Esophagus squamous epithelium (tissue), 5 donors: ENCODE measurements at places on chromosomes 3 and 15.

GRCh38 chr3:49616491-49616941 is 57.6 kb upstream of the APEH start:
- no peak for DNase-seq

DNA sequence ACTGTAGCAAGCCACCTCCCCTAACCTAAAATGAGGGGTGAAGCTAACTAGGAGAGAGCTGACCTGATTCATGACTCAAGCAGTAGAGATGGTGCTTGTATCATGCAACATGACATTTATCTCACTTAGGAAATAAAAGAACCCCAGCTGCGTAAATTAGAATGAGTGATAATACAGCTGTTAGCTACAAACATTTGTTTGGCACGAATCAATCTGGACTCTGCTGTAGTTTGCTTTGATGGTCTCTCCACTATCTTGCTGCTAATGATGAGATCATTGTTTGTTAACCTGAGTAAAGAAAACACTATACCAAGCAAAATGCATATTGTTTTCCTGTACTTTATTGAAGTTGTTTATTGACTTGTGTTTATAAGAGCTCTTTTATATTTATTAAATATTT is 92.6 kb downstream of the ALDH1A2 start:
- no peak for DNase-seq

DNA sequence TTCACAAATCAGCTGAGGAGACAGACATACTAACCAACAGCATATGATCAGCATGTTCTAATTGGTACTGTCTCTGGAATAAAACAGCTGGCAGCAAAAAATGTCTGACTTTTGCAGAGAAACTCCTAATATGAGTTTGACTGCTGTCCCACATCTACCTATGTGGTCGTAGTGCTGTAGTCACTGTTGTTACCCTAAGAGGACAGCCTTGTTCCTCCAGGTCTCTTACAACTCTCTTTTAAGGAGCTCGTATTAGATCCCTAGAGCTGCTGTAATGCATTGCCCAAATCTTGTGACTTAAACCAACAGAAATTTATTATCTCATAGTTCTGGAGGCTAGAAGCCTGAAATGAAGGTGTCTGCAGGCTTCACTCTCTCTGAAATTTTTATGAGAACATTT is 92.1 kb downstream of the TGFBR2 start:
- DNase-seq, result no peak

DNA sequence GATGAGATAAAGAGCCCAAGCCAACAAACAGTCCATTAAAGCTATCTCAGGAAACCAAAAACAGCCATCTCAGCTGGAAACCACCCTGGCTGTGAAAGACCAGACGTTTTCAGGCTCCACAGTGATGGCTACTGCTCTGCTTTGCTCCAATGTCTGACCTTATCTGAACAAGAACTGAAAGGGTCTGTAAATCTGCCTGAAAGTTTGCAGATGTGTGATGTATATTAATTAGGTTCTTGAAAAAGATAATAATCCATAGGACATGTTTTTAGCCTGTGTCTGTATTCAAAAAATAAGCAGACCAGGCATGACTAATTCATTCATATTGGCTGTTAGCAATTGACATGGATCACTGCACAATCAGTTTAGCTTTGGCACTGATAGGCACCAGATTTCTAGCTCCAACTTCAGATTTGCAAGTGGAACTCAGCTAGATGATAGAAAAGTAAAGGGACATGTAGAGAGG is 611.4 kb upstream of the NAALADL2 start:
- no peak for DNase-seq

DNA sequence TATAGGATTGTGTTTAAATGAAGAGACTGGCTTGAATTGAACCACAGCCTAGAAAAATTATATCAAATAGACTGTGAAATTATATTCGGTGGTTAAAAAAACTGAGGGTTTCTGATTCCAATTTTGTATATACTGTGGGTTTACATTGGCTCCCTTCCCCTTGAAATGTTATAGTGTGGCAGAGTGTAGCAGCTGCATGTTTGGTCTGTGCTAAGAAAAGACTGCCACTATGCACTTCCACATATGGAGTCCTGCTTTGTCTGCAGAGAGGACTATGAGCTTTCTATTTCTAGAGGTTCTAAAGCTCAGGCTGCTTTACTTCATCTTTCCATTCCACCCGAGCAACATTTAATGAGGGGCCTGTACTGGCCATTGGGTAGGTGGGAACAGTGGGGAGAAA is 112.3 kb downstream of the P3H2 start:
- no peak for DNase-seq

DNA sequence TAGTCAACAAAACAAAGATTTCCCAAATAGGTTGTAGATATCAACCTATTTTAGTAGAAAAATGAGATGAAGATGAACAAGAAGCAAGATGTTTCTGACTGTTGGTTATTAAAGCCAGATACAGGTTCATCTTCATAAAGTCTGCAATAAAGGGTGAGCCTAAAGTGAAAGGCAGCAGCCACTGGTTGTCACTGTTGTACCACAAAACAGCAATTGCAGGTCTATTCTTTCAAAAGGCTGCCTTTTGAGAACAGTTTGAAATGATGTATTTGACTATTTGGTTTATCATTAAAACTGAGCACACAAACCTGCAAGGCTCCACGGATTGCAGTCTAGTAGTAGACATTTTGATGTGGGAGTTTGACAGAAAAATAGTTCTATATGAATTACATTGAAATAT is 543.4 kb downstream of the GBE1 start:
- DNase-seq, result no peak

DNA sequence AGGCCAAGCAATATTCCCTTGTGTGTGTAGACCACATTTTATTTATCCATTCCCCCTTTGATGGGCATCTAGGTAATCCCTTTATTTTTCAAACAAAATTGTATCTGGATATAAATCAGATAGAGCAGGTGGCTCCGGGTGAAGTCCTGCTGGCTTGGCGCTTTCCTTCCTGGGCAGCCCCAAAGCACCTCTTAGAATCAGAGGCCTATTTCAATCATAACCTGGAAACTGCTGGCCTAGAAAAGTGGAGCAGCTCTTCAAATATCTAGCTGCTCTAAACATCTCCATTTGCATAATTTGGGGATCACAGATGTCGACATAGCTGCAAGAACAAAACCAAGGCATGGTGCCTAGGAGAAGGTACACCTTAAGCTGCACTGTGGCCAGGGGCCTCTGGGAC is 40.2 kb downstream of the RASGRF1 start:
- no peak for DNase-seq

DNA sequence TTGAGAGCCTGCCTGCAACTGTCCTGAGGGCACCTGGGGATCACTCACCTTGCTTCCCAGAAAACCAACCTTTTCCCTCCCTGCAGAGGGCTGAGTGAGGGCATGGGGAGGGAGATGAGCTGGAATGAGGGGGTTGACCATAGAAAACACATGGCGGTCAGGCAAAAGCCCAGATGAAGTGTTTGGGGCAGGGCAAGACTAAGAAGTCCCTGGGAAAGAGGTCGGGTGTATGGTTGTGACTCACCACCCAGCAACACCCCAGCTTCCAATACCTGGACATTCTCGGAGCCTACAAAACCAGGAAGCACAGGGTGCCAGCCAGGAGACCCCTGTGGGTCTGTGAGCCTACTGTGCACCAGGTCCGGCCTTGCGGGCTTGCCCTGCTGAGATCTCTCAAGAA is 95.3 kb upstream of the ATP2B2 start:
- DNase-seq, result no peak

DNA sequence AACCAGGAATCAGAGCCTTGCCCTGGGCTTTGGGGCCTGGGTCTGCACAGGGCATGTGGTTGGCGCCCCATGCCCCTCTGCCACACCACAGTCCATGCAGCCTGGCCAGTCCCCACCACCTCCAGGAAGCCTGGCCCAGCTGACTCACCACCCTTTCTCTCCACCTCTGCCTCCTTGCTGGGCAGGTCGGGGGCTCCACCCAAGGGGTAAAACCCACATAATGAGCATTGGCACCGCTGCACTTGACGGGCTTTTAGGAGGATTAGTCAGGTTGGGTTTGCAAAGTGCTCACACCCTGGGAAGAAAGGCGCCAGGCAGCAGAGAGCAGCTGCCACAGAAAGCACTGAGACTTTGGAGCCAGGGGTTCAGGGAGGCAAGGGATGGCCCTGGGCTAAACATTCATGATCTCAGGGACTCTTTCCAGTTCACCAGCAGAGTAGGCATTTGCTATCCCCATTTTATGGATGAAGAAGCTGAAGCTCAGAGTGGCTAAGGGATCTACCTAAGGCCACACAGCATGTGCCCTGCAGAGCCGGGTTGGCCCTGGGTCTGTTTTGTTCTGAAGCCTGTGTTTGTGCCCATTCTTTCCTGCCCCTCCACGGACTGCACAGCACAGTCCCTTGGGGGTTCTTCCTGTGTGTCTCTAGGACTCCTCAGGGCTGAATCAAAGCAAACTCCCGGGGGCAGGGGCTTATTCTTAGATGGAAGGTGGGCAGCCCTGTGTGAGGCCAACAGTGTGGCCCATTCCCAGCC is 113.4 kb downstream of the ETFA start:
- DNase-seq, result no peak

DNA sequence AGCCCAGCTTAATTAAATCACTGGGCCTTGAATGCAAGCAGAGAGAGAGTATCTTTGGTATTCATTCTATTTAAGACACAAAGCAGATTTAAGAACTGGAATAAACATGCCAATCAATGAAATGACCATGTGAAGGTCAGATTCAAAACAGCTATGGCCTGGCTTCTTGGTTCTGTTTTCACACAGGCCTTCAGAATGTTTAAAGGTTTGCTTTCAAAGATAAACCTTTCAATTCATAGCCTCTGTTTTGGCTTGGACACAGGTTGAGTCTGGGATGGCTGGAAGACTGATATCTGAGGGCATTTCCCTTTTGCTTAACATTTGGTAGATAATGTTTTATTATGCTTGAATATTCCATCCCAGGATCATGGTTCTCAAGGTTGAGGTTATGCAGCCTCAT is 244.4 kb upstream of the KBTBD8 start:
- no peak for DNase-seq

- no peak for DNase-seq
These were observed 25.1 kb downstream of the C3orf18 start for GRCh38 chr3:50542177-50543034.
